ENCODE measurements at places on chromosomes 7 and 10. TPM values are rescaled to one million over a fixed set of nuclear protein-coding genes. Genes with fewer than 3 reads are reported as not detected.

AHR gene
- total RNA-seq, result 485 TPM

CPA2 gene
- total RNA-seq, result not detected

LBX1 gene
- total RNA-seq, result not detected

AEBP1 gene
- total RNA-seq, result 57.2 TPM

CPXM2 gene
- 12.3 TPM for total RNA-seq

FLNC gene
- 136 TPM for total RNA-seq

ZYX gene
- 37.9 TPM for total RNA-seq

PTPRN2 gene
- 2.8 TPM for total RNA-seq

DYDC2 gene
- not detected for total RNA-seq

PPP1R9A gene
- 28.6 TPM for total RNA-seq

ARMH3 gene
- total RNA-seq, result 13.4 TPM

SPDYE16 gene
- not detected for total RNA-seq

DNA sequence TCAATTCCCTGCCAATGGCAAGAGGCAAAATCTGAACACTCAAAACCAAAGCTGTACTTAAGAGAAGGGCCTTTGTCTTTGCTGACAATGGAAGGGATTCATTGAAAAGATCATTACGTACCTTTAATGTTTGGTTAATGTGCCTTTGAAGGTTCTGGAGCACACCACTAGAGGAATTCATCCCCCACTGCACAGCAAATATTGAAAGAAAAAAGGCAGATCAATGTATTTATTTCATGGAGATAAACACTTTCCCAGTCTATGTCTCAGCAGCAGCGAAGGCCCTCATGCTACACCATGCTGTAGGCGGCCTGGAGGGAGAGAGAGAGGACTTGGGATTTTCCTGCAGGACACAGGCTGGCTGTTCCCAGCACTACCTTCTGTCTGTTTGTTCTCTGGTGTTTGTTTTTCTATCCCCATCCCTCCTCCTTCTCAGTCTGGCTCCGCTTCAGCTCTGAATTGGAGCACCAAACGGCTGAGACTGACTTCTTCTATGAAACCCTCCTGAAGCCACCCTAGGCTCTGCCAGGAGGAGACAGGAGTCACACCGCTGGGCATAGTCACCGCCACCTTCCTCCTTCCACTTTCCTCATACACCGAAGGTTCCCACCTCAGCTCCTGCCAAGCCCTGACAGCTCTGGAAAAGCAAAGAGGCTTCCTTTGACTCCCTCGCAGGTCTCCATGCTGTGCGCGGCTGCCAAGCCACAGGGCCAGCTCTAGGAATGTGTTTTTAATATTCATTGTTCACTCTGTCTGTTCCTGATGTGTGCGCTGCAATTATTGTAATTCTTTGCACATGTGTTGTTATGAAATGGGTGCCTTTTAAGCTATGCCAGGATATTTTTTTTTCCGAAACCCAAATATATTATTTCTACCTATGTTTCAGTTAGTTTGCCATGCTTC is 301.5 kb downstream of the FZD1 start:
- no peak for DNase-seq

GRCh38 chr7:120857588-120858573 is at the start of gene TSPAN12:
TSPAN12 (minus strand) TSS chr7:120858144; CDS start chr7:120856763, 1,381 bp downstream.
- peak; percentile 52 for DNase-seq

DNA sequence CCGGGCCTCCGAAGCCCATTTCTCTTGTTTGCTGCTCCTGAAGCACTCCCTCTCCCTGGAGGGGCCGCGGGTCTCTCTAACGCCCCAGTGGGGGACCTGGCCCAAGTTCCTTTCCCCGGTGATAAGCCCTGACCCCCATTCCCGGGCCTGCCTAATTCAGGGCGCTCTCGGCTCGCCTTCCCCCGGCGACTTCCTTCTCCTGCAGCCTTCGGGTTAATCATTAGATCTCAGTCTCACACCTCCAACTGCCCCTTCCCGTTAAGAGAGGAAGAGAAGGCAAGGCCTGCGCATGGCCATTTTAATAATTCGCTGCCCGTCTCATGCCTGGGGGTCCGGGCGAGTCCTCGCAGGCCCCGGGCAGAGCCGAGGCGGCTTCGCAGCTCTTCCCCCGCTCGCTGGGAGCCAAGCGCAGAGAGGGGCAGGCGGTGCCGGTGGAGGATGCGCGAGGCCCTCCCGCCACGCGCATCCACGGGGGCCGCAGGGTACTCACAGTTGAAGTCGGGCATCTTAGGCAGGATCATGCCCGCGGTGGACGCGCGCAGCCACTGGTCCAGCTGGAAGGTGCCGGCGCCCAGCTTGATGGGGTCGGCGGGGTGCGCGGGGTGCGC is 1.2 kb downstream of the MNX1 start:
- DNase-seq, result no peak

GRCh38 chr7:131829947-131830558 is 273.6 kb upstream of the PODXL start:
- DNase-seq, result no peak

DNA sequence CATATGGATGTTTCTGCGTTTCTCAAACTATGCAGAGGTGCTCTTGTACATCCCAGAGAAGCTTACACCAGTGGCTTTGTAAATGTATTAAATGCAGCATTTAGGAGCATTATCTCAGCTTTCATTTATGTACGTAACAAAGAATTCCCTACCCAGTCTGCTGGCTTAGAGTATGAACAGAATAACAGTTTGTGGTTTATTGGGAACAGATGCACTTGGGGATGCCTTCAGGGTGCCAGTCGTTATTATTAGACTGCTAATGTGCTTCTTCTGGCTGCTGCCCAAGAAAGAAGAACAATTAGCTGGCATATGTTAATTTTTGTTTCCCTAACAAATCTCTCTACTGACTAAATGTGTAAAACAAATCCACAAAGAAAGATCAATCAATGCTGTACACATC is 241.9 kb downstream of the FOXP2 start:
- DNase-seq, result no peak

DNA sequence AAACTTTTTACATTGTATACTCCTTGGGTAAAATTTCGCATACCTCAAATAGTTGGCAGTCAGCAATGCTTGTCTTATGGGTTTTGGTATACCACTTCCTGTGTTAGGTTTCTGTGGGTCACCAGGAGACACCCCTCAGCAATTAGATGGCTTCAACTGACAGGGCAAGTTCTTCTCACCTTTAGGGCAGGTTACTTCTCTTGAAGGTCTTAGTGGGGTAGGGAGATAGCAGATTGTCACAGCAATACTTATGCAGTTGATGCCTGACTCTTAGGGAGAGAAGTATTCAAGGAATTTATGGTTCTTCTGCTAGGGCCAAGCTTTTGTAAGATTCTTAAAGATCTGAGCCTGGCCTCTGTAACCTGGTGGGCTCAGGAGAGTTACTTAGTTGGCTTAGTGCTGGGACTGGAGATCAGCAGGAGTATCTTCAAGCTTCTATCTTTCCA is 42.9 kb downstream of the MKLN1 start:
- no peak for DNase-seq

- DNase-seq, result peak; percentile 48
These were observed 980 bp downstream of the FHIP2A start for GRCh38 chr10:114822444-114823076.

- no peak for DNase-seq
These were observed 22.0 kb upstream of the SLC35G1 start for GRCh38 chr10:93871671-93872204.

- no peak for DNase-seq
These were observed 43.1 kb upstream of the CHCHD3 start for GRCh38 chr7:133124974-133125373.

GRCh38 chr7:123624527-123625183 is 23.0 kb downstream of the ASB15 start:
- no peak for DNase-seq

DNA sequence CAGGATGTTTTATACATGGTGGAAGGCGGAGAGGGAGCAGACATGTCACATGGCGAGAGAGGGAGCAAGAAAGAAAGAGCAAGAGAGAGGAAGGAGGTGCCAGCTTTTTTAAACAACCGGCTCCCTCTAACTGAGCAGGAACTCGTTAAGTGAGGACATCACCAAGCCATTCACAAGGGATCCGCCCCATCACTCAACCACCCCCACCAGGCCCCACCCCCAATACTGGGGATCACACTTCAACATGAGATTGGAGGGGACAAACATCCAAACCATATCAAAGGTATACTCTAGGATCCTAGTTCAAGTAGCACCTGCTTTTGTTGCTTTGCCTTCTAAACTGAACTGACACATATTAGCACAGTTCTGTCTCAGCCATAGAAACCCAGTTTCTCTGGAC is 141.9 kb upstream of the KLF14 start:
- no peak for DNase-seq

GRCh38 chr10:72276013-72276387 is 2.3 kb downstream of the DDIT4 start:
- DNase-seq, result no peak

GRCh38 chr7:125057963-125058362 is 128.3 kb upstream of the POT1 start:
- no peak for DNase-seq

- no peak for DNase-seq
These were observed 170.9 kb downstream of the LRMDA start for GRCh38 chr10:75602341-75602740.

DNA sequence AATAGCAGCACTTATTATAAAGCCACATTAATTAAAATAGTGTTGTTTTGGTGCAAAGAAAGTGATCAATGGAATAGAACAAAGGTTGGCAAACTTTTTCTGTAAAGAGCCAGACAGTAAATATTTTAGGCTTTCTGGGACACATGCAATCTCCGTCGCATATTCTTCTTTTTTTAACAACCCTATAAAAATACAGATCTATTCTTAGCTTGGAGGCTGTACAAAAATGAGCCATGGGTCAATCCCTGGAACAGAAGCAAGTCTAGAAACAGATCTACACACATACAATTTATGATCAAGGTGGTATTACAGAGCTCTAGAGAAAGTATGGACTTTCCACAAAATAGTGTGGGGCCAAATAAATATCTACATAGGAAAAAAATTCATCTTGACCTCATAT is 71.8 kb downstream of the ARHGAP21 start:
- no peak for DNase-seq

DNA sequence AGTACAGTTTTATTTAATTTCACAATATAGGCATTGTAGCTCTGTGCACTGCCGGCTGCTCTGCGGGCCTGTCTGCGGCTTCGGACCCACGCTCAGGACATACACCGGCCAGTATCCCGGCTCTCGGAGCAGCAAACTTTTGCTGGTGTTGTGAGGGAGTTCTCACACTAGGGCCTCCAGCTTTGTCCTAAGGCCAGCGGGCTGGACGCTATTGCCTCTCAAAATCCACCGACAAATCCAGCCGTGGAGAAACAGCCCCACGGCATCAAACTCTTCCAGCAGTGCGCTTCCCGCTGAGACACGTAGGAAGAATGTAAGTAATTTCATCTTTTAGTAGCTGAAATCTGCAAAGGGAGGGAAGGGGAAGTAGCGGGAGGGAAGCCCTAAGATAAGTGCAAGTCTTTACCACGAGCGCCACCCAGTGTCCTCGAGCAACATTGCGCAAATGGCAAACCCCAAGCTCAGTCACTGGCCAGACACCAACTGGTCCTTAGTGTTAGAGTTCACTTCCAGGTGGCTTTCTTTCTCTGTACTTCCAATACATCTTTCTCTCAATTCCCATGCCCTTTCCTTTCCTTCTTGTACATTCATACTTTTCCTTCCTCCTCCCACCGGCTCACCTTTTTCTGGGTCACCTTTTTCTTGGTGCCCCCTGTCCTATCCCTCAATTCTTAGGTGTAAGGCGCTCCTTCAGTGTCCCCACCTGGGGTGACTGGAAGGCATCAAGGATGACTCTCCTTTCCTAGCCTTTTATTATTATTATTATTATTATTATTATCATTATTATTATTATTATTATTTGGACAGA is 3.0 kb upstream of the DLX5 start:
- peak; percentile 66 for DNase-seq

DNA sequence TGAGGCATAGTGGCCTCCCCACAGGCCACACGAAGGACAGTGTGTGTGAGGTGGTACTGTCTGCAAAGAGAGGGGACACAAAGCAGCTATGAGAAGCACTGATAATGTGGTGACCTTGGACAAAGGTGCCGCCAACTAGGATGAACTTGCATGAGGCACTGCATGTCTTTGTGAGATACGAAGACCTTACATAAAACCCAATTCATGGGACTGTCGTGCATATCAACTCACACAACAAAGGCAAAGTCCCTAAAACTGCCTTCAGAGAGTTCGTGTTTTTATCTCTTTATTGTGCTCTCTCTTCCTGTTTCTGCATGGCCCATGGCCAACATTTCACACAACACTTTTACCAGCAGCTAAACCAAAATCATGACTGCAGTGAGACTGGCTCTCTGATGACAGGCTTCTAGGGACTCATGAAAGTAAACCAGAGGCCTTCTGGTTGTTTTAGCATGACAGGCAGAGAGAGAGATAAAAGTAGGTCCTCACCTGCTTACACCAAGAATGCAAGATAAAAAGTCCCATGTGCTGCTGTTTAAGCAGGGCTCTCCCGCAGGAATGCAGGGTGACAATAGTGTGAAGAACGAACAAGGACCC is 347.8 kb downstream of the ELMO1 start:
- DNase-seq, result no peak

- peak; percentile 11 for DNase-seq
These were observed 201.1 kb downstream of the LRRN3 start for GRCh38 chr7:111292026-111292470.

- no peak for DNase-seq
These were observed 24.5 kb downstream of the LRRC4 start for GRCh38 chr7:128006550-128007302.

DNA sequence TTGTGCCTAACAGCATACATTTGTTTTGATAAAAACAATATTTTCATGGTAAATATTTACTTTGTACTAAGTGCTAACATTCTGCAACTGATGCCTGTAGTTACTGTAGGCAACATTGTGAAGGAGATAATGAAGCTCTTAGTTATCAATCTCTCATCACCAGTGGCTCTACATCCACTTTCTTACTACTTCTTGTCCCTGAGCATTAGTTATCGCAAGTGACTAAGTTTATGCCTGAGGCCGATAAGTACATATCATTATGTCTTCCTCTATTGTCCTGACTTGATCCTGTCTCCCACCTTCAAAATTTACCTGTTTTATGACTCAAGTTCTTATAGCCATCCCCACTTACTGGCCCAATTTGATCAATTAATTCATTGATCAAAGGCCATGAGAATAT is 63.6 kb downstream of the MACC1 start:
- no peak for DNase-seq

Data from urinary bladder (tissue), 4 donors.